Activated T-cell treated with anti-CD3 and anti-CD28 coated beads, Interleukin-2, amount 50 U/mL, for 72 hours (primary cell): ENCODE measurements at places on chromosomes 7 and 10. TPM values are rescaled to one million over a fixed set of nuclear protein-coding genes. Genes with fewer than 3 reads are reported as not detected.

GRCh38 chr10:114615600-114616007, 42.5 kb downstream of the ABLIM1 start:
- peaks cover 21% of the 10 kb centered on the region for H3K4me1 ChIP-seq
- peak overlapping the region; percentile 52 for H3K4me3 ChIP-seq
- peaks cover 7% of the 10 kb centered on the region for H3K27me3 ChIP-seq
- peak overlapping the region; percentile 4 for H3K27ac ChIP-seq

- H3K27ac ChIP-seq, result no peak overlapping the region
- H3K4me1 ChIP-seq, result no peaks in the 10 kb centered on the region
- H3K4me3 ChIP-seq, result no peak overlapping the region
- no peak for DNase-seq
Measured at GRCh38 chr7:108375668-108376067, 80.6 kb downstream of the NRCAM start.

- H3K27ac ChIP-seq, result no peak within 1 kb of the TSS
- DNase-seq, result peak; percentile 28
- H3K27me3 ChIP-seq, result peaks cover 56% of the 10 kb centered on the region
- H3K4me1 ChIP-seq, result peaks cover 12% of the 10 kb centered on the region
Measured at GRCh38 chr10:34815185-34816084, at the start of gene PARD3. Gene PARD3, minus strand, starts transcription at chr10:34815296. Its CDS starts 301 bp downstream, at chr10:34814995.

- no peak overlapping the region for H3K4me3 ChIP-seq
- no peak for DNase-seq
- H3K4me1 ChIP-seq, result no peaks in the 10 kb centered on the region
- H3K27ac ChIP-seq, result no peak overlapping the region
- no peaks in the 10 kb centered on the region for H3K27me3 ChIP-seq
Measured at GRCh38 chr7:117424090-117424829, 3.0 kb downstream of the ASZ1 start.

DNA sequence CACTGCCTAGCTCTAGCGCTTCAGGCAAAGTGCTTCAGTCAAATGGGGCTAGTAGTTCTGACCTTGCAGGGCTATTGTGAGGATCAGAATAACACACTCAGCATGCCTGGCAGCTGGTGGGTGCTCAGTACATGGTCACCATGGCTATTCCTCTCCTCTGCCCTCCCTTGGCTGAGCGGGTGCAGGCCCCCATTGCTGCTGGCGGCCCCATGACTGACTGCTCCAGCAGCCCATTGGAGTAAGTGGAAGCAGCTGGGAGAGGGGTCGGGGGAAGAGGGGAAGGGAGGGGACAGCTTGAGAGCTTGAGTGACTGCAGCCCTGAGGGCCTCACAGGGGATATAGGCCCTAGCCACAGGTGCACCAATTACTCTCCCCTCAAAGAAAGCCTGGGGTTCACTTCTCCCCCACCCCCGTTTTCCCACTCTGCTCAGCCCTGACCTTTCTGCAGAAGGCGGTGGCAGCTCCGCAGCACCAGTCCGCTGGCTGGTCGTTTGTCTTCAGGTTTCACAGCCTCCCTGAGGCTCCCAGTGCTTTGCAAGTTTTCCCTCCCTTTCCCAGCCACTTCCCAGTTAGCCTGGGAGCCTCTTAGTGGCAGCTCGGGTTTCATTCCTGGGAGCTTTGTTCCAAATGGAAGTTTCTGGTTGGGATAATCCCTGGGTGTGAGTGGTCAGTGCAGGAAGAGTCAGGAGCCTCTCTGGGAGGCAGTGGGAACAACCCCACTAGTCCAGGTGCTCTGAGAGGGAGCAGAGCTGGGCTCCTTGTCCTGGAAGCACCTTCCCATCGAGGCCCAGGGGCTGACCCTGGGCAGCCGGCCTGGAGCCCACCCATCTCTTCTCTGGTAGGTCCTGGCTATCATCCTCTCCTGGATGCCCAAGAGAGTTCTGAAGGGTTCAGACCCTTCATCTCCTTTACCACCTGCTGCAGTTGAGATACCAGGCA, 16.3 kb downstream of the FGF8 start:
- no peaks in the 10 kb centered on the region for H3K4me1 ChIP-seq
- H3K27me3 ChIP-seq, result peaks cover 18% of the 10 kb centered on the region
- H3K4me3 ChIP-seq, result no peak overlapping the region

DNA sequence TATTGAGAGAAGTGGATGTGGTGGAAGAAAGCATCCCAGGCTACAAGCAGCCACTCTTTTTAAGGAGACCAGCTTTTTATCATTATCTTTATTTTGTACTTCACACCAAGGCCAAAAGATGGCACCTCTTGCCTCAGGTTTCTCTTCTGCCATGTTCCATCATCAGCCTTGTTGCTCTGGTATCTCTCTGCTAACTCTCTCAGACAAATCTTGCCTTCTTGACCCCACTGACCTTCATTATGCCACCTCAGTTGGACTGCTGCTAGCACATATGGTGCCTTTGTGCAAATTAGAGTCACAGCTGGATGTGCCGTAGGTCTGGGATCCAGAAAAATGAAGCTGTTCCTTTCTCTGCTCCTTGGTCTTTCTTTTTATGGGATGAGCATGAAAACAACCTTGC, 47.1 kb upstream of the DYNC1I1 start:
- no peaks in the 10 kb centered on the region for H3K36me3 ChIP-seq
- no peak overlapping the region for H3K4me3 ChIP-seq
- H3K4me1 ChIP-seq, result no peaks in the 10 kb centered on the region
- DNase-seq, result no peak

DNA sequence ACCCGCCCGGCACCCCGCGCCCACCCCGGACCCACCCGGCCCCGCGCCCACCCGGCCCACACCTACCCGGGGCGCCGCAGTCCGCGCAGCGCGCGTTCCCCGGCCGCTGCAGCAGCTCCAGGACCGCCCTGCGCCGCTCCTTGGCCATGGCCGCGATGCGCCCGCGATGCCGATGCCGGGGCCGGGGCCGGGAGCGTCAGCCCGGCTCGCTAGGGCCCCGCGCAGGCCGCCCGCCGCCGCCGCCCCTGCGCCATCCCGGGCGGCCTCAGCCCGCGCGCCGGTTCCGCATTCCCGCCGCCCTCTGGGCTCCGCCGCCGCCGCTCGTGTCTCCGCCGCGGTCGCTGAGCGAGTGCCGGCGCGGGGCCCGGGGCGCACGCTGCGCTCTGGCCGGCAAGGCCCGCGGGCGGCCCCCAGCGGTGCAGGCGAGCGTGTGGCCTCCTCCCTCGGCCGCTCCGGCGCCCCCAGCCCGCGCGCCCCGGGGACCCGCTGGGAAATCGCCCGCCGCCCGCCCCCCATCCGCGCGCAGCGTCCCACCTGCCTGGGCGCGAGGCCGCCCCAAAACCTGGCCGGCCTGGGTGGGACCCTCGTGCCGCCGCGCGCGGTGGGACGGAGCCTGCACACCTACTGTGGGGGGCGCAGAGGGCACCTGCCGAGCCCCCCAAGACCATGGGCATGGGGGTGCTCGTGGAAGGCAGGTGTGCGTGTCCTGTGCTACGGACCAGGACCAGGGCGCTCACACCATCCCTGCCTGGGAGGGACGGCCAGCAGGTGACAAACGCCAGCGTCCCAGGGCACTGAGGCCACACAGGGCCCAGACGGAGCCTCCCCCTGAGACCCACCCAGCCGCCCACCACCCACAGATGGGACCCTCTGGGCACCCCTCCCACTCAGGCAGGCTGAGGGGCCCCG, at the start of gene ADAP1:
TSS of gene ADAP1 (minus strand) at position 351 of the 909 bp plus-strand sequence. CDS start at position 148, 203 bp downstream.
- no peaks in the 10 kb centered on the region for H3K27me3 ChIP-seq
- H3K36me3 ChIP-seq, result peaks cover 2% of the 10 kb centered on the region
- peak within 1 kb of the TSS; percentile 63 for H3K4me3 ChIP-seq
- DNase-seq, result peak; percentile 75
- H3K4me1 ChIP-seq, result no peaks in the 10 kb centered on the region
- no peak within 1 kb of the TSS for H3K27ac ChIP-seq

DNA sequence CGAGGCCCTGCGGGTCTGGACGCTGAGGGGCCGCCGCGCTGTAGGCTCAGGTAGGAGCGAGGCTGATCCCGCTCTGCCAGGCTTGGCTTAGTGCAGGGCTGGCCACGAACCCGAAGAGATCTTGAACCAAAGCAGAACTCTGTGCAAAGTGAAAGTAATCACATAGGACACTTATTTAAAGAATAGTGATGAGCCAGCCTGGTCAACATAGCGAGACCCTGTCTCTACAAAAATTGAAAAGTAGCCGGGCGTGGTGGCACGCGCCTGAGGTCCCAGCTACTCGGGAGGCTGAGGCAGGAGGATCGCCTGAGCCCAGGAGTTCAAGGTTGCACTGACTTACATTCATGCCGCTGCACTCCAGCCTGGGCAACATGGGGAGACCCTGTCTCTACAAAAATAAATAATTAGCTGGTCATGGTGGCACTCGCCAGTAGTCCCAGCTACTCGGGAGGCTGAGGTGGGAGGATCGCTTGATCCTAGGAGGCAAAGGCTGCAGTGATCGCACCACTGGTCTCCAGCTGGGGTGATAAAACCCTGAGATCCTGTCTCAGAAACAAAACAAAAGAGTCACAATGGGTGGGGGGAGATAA, 541 bp downstream of the ZSCAN25 start:
- H3K27ac ChIP-seq, result peak overlapping the region; percentile 74
- H3K36me3 ChIP-seq, result peaks cover 22% of the 10 kb centered on the region
- DNase-seq, result no peak
- H3K27me3 ChIP-seq, result no peaks in the 10 kb centered on the region
- H3K4me1 ChIP-seq, result peaks cover 60% of the 10 kb centered on the region

GRCh38 chr7:17633067-17633466, 307.2 kb downstream of the SNX13 start:
- H3K27me3 ChIP-seq, result no peaks in the 10 kb centered on the region
- H3K4me3 ChIP-seq, result no peak overlapping the region
- H3K36me3 ChIP-seq, result no peaks in the 10 kb centered on the region
- H3K27ac ChIP-seq, result no peak overlapping the region
- DNase-seq, result no peak
- no peaks in the 10 kb centered on the region for H3K4me1 ChIP-seq

DNA sequence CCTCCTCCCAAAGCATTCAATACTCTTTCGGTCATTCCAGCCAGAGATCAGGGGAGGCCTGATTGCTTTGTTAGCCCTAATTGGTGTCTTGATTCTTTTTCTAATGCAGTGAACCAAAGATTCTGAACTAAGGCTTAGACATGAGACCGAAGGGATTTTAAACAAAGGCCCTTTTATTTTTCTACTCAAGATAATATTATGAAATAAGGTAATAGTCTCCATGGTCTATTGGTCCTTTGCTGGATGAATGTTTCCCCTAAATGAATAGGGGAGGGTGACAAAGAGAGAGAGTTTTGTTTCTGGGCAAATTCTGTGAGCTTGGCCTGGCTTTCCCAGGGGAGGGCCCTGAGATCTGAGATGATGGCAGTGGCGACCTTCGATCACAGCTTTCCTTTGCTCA, 449.1 kb downstream of the TYW1 start:
- H3K27me3 ChIP-seq, result no peaks in the 10 kb centered on the region
- DNase-seq, result no peak
- no peaks in the 10 kb centered on the region for H3K36me3 ChIP-seq
- no peak overlapping the region for H3K4me3 ChIP-seq

The CALML5 gene
- total RNA-seq, result not detected

GRCh38 chr10:115903207-115903606, 369.8 kb downstream of the GFRA1 start:
- DNase-seq, result no peak
- no peaks in the 10 kb centered on the region for H3K27me3 ChIP-seq
